ENCODE measurements at places on chromosomes 3 and 15. TPM values are rescaled to one million over a fixed set of nuclear protein-coding genes. Genes with fewer than 3 reads are reported as not detected.

Gene OSBPL10
- total RNA-seq = 28.1 TPM

GRCh38 chr3:181075098-181075497, 85.6 kb upstream of the DNAJC19 start:
- no peak for DNase-seq

- DNase-seq = no peak
Measured at GRCh38 chr3:45967724-45968123, 24.5 kb downstream of the CXCR6 start.

DNA sequence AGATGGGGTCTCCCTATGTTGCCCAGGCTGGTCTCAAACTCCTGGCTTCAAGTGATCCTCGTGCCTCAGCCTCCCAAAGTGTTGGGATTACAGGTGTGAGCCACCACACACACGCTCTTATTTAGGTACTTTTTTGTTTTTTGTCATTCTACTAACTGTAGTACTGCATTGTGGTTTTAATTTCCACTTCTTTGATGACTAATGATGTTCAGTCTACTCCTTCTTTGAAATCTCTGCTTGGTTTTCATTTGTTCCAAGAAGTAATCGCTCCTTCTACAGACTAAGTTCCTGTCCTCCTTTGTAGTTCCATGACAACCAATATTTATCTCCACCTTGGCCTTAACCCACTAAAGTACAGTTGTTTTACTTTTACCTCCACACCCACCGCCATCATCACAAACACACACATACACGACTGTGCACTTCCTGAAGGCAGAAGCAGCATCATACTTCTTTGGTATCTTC, 529 bp upstream of the DLEC1 start:
- no peak for DNase-seq
